Suppressor macrophage (primary cell): ENCODE measurements at places on chromosomes 7 and 10.

DNA sequence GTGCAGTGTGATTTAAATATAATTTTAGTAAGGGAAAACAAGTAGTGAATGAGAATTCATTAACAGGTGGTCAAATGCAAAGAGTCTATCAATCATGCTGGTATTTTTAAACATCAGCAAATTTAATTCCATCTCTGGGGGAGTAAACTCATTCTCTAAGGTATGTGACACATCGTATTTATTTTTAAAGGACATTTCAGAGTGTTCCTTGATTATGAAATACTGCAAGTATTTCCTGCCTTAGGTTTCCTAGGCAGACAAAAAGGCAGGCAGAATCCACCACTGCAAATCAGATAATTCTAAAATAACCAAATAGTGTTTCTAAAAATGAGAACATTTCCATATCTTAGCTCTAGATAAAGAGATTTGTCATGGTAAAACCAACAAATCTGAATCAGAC lies 193.8 kb downstream of the LRRTM3 start:
- no peak for DNase-seq

- DNase-seq, result no peak
Observed at GRCh38 chr10:59270492-59270891, 91.9 kb downstream of the FAM13C start.

DNA sequence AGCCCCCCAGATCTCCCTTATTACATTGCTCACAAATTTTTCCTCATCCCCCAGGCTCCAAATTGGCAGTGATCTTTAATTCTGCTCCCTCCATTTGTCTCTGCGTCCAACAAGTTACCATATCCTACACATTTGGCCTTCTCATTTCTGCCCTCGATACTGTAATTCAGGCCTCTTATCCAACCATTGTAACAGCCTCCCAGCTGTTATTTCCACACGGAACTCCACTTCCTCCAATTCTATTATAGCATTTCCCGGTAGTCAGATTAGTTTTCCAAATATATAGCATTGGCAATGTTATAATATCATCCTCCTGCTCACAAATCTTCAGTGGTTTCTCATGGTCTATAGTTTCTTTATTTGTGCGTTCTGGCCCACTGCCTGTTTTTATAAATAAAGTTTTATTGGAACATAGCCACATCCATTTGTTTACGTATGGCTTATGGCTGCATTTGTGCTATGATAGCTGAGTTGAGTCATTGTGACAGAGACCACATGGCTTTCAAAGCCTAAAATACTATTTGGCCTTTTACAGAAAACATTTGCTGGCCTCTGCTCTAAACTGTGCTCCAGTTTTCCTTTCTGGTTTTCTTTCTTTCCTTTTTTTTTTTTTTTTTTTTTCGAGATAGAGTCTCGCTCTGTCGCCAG lies 126.5 kb upstream of the ZNF438 start:
- no peak for DNase-seq

DNA sequence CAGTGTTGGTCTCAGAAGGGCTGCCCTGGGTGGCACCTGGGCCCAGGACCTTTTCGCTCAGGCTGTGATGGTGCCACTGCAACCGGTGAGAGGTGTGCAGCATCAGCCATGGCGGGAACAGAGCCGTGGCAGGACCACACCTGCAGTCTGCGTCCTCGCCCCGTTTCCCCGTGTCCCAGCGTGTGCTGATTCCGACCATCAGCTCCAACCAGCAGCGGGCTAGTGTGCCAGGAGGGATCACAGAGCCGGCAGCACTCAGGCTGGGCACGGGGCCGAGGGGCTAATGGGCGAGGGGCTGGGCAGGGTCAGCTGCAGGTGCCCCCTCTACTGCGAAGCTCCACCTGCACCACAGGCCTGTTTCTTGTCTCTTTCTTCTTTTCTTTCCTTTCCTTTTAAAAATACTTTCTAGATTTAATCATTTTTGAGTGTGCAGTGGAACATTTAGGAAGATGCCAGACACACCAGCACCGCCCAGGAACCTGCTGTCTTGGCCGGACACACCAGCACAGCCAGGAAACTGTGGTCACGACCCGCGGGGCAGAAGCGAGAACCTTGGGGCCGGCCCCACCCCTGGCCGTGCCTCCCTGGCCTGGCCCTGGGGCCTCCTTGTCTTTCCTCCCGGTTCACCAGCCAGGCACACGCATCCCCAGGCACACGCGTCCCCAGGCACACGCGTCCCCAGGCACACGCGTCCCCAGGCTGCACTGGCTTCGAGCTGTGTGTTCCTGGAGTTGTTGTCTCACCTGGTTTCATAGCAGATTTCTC lies 34.6 kb downstream of the ADGRA1 start:
- DNase-seq, result no peak

DNA sequence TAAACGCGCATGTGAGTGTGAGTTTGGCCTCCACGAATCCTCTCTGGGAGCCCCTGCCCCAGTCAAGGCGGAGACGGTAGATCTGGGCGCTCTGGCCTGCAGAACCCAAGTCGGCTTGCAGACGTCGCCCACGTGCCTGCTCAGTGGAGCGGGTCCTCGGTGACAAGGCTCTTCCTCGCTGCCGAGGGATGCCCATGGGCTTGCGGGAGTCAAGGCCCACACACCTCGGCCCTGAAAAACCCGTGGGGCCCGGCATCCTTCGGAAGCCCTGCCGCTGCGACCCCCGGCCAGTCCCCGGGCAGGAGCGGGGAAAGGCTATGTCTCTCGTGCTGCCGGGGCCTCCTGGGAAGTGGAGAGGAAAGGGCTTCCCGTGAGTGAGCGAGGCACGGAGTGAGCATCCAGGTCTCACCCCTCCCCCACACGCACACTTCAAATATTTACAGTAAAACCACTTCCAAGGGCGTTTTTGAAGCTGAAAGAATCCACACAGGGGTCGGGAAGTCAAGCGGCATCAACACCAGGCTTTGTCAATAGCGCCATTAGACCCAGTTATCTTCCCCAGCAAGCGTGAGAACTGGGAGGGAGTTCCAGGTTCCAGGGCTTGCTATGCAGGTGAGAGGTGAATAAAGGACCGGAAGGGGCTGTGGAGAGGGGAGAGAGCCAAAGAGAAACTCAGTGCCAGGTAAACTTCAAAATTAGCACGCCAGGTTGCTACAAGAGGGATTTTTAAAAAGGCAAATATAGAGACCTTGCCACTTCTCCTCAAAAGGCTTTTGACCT lies 1.1 kb upstream of the MNX1 start:
- DNase-seq, result no peak

DNA sequence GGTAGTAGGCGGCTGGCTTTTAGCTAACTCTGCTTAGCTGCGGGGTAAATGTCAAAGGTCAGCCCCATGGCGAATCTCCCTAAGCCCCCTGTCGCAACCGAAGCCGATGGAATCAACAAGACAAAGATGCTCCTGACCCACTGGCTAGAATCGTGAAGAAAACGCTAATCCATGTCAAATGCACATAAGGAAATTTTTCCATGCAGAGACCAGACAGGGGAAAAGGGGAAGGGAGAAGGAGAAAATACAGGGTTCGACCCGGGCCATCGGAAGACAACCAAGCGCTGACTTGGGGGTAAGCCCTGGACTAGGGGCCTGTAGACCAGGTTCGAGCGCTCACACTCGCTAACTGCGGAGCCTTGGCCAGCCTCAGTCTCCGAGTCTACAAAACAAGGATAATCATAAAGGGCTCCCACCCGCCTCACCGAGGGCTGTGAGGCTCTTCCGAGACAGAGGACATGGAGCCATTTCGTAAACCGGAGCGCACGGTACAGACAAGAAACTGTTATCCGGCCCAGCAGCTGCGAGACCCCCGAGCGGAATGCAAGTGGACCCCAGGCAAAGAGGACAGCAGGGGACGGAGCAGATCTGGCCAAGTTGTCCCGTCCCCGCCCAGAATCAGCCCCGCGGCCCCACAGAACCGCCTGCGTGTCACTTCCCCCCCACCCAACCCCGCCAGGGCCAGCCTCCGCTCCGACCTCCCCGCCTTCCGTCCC lies 507 bp downstream of the SAR1A start:
- DNase-seq, result peak; percentile 39

- peak; percentile 83 for DNase-seq
Observed at GRCh38 chr7:143385891-143386781, 5.0 kb downstream of the ZYX start.

GRCh38 chr10:29765330-29765729 lies 130.6 kb upstream of the SVIL start:
- DNase-seq, result no peak

- DNase-seq, result no peak
Observed at GRCh38 chr7:87961754-87962153, 27.7 kb downstream of the ADAM22 start.

DNA sequence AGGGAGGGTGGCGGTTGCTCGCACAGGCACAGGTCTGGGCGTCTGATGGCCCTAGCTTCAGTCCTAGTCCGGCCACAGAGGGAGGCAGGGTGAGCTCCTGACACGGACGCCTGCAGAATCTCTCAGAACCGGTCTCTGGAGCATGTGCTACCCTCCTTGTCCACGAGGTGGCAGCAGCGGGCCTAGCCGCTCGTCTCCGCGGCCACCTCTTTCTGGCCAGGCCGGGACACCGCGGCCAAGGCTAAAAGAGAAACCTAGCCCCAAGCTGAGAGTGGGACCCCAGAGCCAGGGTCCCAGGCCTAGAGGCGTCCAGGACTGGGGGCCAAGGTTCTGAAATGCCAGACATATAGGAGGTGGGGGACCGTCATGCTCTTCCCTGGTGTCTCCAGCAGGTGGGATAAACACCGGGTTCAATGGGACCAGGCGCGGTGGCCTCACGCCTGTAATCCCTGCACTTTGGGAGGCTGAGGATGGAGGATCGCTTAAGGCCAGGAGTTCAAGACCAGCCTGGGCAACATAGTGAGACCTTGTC lies 3.2 kb upstream of the LAT2 start:
- DNase-seq, result peak; percentile 94

GRCh38 chr10:27413831-27414348 lies 90.2 kb upstream of the RAB18 start:
- DNase-seq, result peak; percentile 10

DNA sequence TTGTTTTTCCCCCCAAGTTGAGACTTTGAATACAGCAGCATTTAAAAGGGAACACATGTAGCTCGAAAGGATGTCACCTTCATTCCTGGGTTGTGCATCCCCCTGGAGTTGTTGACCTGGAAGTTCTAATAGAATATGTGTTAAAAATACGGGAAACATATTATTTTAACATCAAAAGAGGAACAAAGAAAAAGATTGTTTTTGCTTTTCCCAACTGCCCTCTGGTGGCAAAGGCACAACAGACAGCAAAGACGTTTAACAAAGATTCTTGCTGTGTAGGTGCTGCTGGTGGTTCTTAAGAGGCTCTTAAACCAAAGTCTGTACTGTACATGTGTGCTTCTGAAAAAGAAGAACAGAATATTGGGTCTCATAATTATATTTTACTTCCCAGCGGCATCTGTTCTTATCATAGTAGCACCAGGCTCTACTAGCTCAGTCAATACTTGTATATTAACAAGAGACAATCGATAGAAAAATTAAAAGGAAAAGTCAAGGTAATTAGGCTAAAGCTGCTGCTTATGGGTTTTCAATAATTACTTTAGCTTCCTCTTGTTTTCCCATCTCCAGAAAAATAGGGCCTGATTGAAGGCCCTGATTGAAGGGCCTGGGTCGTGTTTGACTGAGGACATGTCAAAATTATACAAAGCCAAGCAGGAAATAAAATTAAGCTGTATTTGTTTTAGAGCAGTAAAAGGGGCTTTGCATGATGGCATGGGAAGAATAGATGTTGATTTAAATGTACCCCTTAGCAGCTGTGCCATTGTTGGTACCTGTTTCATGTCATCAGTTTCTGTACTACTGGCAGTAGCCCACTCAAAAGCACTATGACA lies 384.2 kb upstream of the LRGUK start:
- DNase-seq, result peak; percentile 63

DNA sequence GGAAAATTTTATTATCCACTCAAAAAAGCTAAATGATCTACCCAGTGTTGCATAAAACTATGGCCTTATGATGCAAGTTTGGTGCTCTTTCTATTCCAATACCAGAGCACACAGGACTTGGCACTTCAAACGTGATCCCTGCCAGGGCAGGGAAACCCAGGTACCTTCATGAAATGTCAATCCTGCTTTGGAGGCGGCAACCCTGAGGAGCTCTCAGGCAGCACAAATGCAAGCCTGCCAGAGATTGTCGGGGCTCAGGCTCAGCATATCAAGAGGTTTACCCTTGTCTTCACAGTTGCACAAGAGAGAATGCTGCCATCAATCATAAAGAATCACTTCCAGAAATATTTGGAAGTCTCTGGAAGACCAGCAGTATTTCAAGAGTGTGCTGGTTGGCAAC lies 151.5 kb downstream of the GLI3 start:
- DNase-seq, result no peak

DNA sequence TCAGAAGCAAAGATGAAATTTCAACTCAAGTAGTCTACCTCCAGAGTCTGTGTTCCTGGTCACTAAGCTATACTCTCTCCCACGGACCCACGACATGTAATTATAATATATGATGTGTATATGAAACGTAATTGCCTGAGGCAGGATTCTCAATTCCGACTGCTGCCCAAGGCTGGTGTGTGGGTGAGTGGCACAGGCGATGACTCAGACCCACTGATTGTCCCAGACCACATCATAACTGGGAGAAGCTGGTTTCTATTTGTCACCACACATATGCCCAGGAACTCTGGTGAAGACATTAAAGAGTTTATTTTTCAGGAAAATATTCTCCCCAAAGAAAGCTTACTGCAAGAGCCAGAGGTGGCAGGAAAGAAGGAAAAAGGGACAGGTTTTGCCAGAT lies 219.3 kb downstream of the JAZF1 start:
- DNase-seq, result peak; percentile 46

DNA sequence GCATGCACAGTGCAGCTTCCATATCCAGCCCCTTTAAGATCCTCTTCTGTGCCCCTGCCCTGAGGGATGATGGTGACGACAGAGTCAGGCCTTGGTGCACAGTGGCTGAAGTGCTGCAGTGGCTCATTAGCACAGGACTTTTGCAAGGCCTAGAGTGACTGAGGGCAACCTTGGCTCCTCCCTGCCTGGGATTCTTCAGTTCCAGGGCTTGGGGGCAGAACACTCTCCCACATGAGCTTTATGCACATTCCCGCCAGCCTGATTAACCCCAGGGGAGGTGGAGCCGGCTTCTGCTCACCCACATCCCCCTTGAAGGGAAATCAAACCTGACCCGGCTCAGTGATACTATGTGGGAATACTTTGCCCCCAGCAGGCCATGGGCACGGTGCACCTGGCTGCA lies 253.4 kb downstream of the GALNT17 start:
- no peak for DNase-seq

GRCh38 chr7:118615-119391 lies 73.6 kb upstream of the FAM20C start:
- peak; percentile 90 for DNase-seq

DNA sequence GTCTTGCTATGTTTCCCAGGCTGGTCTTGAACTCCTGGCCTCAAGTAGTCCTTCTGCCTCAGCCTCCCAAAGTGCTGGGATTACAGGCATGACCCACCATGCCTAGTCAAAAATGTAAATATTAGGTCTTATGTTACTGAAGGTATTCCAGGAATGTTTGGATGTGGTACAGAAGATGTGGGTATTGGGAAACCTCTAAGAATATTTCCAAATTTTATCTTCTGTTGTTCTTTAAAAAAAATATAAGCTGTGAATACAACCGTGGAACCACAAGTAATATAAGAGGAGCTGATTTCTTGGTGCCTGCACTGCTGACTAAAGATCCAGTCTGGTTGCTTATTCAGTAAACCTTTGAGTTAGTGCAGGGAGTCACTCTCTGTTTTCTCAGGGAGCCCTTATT lies 178.3 kb downstream of the AUTS2 start:
- DNase-seq, result no peak
